ENCODE measurements at places on chromosomes 1 and 21.

DNA sequence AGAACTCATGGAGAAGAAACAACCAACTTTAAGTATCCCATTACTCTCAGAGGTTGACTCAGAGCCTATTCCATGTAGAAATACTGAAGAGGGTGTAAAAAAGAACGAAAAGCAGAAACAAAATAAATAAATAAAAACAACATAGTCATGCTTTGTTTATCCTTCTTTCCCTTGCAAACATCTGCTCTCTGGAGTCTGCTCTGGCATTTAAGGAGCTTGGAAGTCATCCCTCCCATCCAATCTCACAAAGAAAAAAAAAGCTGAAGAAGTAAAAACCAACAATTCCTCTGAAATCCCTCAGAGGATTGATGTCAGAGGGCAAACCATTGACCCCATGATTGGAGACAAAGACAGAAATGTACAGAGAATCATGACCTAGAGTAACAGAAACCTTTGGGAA, 302.6 kb upstream of the GREM2 start:
- no peak for DNase-seq

DNA sequence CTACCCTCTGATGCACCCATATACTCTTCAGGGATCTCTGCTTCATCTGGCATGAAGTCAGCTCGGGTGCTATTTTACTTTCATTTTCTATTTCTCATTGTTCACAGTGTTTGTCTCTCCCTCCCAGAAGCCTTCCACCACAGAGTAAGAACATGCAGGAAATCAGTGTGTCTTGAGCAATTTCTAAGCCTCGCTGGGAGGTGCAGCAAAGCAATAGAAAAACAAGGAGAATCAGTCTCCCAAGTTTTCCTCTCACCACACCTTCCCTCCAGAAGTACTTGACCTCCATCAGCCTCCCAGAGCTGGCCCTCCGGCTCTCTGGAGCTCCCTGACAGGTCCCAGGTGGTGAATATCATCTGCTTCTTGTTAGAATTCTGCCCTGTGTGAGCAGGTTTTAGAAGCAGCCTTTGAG, 594.7 kb upstream of the CAMK1G start:
- DNase-seq = no peak

DNA sequence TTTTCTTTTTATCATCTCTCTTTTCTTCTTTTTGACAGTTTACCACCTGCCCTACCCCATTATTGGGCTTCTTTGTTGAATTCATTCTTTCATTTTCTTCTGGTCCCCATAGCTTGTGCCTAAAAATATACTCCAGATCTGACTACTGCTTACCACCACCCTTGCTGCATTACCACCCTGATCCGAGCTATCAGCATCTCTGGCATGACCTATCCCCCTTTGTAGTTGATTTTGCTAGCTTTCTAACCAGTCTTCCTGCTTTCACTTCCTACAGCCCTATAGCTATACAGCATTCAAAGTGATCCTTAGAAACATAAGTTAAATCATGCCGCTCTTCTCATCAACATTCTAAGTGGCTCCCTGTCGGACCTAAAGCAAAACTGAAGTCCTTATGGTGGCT, 59.4 kb upstream of the MPC2 start:
- DNase-seq = no peak

DNA sequence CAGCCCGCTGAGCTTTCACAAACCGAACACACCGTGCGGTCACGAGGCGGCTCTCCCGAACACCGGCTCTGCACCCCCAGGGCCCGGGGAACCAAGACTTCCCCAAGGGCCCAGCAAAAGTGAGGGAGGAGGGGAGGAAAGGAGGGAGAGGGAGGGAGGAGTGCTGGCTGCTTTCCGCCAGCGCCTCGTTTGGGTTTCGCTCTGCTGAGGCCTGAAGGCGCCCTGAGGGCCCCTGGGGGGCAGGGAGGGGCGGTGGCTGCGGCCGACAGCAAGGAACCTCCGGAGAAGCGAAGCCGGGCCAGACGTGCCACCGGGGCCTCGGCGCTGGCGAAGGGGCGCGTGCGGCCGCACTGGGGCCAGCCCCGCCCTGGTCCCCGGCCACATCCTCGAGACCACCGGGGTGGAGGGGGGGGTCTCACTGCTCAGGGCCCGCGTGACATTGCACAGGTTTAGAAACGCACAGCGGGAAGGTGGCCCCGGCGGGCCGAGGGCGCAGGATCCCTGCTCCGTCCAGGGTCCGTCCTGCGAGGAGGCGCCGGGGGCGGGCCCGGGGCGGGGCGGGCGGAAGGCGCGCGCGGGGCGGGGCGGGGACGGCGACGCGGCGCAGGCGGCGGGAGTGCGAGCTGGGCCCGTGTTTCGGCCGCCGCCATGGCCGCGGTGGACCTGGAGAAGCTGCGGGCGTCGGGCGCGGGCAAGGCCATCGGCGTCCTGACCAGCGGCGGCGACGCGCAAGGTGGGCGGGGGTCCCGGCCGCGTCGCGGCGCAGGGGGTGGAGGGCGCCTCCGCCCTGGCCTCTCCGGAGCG, at the start of gene PFKL:
Gene PFKL (plus strand): TSS at position 596 of the 804 bp plus-strand sequence. CDS start 53 bp downstream, at position 649.
- peak; percentile 52 for DNase-seq

GRCh38 chr21:43287795-43288755, 119.3 kb downstream of the CRYAA start:
- DNase-seq = no peak

GRCh38 chr1:178644308-178645120, 80.5 kb upstream of the RALGPS2 start:
- DNase-seq = no peak

- no peak for DNase-seq
These were observed 319 bp downstream of the HES2 start for GRCh38 chr1:6419397-6419803.

DNA sequence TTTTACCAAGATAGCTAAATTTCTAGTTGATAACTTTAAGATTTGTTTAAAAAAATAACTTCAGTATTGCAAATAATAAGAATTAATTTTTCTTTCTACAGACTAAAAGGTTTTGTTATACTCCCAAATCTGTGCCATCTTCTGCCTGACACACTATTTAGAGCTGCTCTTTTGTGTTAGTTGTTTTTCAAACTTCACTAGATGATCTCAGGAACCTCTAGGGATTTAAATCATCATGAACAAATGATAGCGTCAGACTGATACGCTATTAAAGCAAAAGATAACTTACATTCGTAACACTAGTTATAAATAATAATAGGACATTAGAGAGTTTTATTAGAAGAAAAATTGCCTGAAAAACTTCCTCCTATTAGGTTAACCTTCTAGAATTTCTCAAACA, 243.1 kb upstream of the CXADR start:
- DNase-seq = no peak

DNA sequence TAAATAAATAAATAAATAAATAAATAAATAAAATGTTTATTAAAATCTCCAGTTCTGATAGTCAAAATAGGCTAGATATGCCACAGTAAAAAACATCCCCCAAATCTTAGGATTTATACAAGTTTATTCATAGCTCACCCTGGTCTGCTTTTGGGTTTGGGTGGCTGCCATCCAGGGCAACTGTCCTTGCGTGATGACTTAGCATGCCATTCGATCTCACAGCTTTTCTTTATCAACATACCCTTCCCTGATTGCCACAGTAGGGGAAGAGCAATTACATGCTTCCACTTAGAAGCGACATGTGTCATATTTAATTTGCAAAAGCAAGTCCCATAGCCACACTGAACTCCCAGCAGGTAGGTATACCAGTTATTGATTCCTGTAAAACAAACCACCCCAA, 52.7 kb downstream of the TEX35 start:
- DNase-seq = no peak

GRCh38 chr1:40096646-40096976, 441 bp downstream of the PPT1 start:
- DNase-seq = no peak

GRCh38 chr1:231139125-231139649, 22.7 kb upstream of the TRIM67 start:
- no peak for DNase-seq

- DNase-seq = no peak
These were observed 311.0 kb downstream of the KCTD3 start for GRCh38 chr1:215878128-215878527.

GRCh38 chr1:12112711-12113161, 49.6 kb downstream of the TNFRSF8 start:
- DNase-seq = no peak

GRCh38 chr1:71269179-71269578, 188.3 kb upstream of the ZRANB2 start:
- no peak for DNase-seq

- DNase-seq = no peak
These were observed 99.0 kb upstream of the BEND5 start for GRCh38 chr1:48875552-48876329.

GRCh38 chr1:208524376-208524775, 280.2 kb upstream of the PLXNA2 start:
- DNase-seq = no peak

- DNase-seq = no peak
These were observed 238.1 kb downstream of the KAZN start for GRCh38 chr1:14836426-14837140.

- DNase-seq = no peak
These were observed 20.4 kb upstream of the SIM2 start for GRCh38 chr21:36678538-36678937.

GRCh38 chr1:185512442-185512841, 195.4 kb upstream of the IVNS1ABP start:
- no peak for DNase-seq

- no peak for DNase-seq
These were observed 17.6 kb upstream of the PLA2G5 start for GRCh38 chr1:20052386-20052785.

GRCh38 chr1:57131701-57132394, 166.0 kb upstream of the C8B start:
- no peak for DNase-seq

DNA sequence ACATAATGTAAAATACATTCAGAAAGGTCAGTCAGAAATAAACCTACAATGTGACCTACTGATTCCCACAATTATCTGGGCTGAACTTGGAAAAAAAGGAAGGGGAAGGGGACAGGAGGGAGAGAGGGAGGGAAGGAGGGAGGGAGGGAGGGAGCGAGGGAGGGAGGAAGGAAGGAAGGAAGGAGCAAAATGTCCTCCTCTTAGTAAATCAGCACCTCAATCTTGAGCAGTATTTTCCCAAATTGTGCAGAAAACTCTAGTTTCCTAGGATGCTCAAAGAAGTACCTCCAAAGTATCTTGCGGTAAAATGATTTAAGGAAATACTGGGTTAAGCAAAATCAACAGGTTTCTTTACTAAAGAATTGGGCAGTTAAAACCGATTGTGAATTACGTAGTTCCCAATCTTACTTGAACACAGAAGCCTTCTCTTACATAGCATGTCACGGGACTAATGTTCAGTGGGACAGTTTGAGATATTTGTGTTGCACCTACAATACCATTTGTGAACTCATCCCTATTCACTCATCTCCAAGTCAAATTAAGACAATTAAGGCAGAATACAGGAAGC, 51.0 kb upstream of the ASPM start:
- DNase-seq = no peak

DNA sequence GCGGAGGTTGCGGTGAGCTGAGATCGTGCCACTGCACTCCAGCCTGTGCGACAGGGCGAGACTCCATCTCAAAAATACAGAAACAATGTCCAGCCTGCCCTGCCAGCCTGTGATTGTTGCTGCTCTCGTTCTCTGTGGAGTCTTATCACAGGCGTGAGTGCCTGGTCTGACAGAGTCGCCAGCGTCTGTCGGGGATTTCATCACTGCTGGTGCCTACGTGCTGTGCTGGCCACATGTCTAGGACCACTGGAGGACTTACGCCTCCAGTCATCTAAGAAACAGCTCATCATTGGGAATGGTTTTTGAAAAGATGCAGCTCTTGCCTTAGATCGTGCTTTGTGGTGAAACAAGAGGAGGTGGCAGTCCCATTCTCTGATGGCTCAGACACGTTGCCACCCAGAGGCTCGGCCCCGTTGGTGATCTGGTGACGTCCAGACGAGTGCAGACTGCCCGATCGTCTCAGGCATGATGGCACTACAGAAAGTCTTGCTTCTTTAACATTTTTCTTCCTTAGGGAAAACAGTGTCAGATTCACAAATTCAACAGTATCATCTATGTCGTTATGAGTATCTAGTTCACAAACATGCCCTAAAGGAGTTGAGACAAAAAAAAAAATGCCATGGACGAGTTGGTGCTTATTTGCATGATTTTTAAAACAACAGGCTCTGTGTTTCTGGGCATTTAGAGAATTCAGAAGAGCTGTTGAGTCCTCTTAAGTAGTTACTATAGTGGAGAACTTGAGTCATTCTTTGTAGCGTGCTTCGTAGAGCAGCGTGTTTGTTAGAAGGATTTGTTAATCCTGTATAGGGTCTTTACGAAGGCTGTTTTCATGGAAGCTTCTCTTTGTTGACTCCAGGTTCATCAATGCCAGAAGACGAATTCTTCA, 47.5 kb downstream of the CBS start:
- no peak for DNase-seq

- DNase-seq = no peak
These were observed 377.3 kb downstream of the SETD4 start for GRCh38 chr21:35682904-35683549.

DNA sequence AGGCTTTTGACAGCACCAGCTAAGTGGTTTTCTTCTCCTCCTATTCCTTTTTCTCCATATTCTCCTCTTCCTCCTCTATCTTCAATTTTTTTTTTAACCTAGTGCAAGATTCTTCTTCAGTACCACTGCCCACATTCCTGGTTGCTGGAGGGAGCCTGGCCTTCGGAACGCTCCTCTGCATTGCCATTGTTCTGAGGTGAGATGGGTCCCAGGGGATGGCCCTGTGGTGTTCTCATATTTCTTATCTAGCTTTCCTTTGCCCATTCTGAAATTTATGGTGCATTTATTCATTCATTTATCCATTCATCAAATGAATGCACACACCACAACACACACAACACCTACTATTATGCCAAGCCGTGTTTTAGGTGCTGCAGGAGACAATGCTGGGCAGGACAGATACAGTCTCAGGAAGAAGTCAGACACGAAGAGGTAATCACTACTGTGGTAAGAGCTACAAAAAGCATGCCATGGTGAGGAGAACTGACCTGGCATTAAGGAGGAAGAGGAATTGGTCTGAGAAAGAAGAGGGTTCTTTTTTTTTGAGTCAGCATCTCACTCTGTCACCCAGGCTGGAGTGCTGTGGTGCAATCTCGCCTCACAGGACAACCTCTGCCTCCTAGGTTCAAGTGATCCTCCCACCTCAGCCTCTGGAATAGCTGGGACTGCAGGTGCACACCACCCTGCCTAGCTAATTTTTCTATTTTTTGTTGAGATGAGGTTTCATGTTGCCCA, 47.5 kb upstream of the TDRD10 start:
- DNase-seq = no peak

- peak; percentile 9 for DNase-seq
These were observed 20.6 kb downstream of the COL6A2 start for GRCh38 chr21:46118316-46119143.

- no peak for DNase-seq
These were observed 35.1 kb downstream of the RABGAP1L start for GRCh38 chr1:174194461-174194860.

DNA sequence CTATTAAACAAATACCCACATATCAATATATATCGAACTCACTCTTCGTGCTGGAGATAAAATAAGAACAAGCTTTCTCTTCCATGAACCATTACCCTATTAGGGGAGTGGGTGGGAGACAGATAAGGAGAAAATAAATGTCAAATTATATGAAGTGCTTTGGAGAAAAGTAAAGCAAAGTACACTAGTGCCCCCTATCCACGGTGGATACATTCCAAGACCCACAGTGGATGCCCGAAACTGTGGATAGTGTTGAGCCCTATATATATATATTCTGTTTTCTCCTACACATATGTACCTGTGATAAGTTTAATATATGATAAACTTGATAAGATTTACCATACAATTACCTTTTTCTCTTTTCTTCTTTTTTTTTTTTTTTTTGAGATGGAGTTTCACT, 54.6 kb downstream of the FH start:
- DNase-seq = no peak
